ENCODE measurements at places on chromosomes 5 and 9.

GRCh38 chr9:87152256-87152655, 204.9 kb upstream of the GAS1 start:
- DNase-seq = no peak

DNA sequence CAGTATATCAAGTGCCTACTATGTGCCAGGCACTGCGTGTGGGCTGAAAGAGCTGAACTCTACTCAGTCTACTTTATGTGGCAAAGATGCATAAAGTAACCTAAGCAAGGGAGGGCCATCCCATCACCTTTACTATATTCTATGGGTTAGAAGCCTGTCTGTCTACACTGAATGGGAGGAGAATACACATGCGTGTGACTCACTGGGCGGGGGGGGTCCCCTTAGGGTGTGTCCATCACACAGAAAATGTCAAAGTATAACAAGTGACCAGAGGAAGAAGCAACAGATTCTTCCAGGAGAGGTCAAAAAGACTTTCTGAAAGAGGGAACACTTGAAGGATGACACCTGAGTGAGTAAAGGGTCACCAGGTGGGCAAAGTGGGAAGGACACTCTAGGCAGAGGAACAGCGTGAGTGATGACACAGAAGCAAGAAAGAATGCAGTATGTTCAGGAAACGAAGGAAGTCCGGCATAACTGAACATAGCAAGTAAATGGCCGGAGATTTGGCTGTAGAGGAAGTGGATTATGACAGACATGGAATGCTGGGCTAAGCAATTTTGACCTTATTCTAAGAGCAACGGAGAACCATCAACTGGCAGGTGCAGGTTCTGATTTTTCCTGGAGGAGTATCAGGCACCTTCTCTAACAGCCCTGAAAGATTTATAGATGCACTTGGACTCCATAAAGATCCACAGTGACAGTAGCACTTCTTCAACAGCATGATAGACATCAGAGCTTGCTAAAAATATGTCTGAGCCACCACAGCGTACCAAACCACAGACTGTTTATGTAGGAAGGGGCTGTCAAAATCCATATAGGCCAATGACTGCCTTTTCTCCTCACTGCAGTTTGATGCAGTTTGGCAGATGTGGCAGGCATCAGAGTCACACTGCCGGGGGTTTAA, 8.0 kb upstream of the WHRN start:
- no peak for DNase-seq

- DNase-seq = no peak
These were observed 79.3 kb upstream of the PRLR start for GRCh38 chr5:35309365-35310130.

- DNase-seq = no peak
These were observed 79.0 kb downstream of the ZNF462 start for GRCh38 chr9:106941916-106942315.

DNA sequence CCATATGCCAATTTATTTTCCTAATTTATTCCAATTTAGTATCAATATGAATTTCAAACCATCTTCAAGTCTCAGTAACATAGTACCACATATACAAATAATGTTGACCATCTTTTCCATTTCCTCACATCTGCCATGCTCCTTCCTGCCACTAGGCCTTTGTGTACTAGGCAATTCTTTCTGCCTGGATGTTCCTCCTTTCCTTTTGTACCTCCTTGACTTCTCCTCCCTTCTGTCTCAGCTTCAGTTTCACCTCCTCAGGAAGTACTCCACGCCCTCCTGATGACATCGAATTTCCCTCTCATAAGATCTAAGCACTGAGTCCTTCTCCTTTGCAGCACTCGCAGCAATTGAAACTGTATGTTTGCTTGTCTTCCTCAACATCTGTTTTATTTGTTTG, 53.9 kb downstream of the MEF2C start:
- no peak for DNase-seq

GRCh38 chr5:152503206-152503605, 98.1 kb upstream of the NMUR2 start:
- no peak for DNase-seq

DNA sequence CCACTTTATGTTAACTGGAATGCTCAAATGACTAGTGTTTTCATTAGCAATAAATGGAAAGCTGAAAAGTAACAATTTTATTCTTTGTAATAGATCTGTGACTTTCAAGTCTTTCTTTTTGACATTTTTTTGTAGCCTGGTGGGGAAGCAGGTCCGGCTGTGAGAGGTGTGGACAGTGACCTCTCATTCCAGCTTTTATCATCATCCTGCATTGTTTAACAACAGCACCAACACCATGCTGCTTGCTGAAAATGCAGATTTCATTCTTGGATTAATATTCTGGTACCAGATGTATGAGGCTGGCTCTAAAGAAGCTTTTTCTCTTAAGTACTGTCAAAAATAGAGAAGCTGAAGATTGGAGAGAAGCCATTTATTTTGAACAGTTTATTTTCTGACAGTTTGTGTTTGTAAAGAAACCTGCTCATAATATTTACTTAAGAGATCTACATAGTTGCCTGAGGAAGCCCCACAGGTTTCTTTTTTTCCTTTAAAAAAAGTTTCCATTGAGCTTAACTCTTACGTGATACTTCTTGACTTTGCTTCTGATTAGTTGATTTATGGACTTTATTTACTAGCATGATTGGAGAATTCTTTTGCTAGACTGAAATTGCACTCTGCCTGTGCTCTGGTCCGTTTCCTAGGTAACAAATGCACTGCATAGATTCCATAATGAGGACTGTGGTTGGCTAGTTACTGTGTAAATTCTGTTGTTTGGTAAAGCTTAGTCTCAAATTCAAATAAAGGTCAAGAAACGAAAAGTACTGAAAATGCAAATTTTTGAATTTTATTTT, 3.4 kb downstream of the KIAA1958 start:
- no peak for DNase-seq

GRCh38 chr5:135895474-135896006, at the start of gene IL9:
Gene IL9, minus strand, starts transcription at chr5:135895841. Its CDS starts 25 bp downstream, at chr5:135895816.
- no peak for DNase-seq

DNA sequence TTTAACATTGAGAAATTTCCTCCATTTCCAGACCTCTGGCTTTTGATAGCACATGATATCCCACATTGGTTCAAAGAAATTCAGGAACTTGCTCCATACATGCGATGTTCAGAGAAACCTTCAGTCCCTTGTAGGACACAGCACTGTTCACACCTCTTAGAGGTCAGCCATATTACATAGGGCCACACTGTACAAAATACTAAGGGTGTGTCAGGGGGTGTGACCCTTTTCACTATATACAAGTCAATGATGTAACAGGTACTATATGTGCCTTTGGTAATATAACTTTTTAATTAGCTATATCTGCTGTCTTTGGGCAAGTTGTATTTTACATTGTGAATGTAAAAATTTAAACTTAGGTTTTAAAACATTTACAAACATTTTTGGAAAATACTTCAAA, 505.5 kb downstream of the ENC1 start:
- no peak for DNase-seq

Data from osteocyte (in vitro differentiated cells).